ENCODE measurements at places on chromosomes 16 and 17. TPM values are rescaled to one million over a fixed set of nuclear protein-coding genes. Genes with fewer than 3 reads are reported as not detected.

DNA sequence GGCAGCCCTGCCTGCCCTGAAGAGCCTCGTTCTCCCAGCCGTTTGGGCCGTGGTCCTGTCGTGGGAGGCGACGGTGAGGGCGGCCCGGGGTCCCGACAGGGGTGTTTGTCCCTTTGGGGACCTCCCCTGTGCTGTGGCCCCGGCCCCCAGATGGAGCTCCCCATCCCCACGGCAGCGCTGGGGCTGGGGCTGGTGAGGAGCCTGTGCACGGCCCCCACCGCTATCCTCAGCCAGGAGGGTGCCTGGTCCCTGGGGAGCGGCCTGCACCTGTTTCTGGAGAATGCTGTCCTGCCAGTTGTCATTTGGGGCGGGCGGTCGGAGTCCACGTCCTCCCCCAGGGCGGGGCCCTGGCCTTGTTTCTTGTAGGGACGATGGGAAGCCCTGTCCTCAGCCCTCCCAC lies 6.6 kb downstream of the CAPN15 start:
- DNase-seq: peak; percentile 81

DNA sequence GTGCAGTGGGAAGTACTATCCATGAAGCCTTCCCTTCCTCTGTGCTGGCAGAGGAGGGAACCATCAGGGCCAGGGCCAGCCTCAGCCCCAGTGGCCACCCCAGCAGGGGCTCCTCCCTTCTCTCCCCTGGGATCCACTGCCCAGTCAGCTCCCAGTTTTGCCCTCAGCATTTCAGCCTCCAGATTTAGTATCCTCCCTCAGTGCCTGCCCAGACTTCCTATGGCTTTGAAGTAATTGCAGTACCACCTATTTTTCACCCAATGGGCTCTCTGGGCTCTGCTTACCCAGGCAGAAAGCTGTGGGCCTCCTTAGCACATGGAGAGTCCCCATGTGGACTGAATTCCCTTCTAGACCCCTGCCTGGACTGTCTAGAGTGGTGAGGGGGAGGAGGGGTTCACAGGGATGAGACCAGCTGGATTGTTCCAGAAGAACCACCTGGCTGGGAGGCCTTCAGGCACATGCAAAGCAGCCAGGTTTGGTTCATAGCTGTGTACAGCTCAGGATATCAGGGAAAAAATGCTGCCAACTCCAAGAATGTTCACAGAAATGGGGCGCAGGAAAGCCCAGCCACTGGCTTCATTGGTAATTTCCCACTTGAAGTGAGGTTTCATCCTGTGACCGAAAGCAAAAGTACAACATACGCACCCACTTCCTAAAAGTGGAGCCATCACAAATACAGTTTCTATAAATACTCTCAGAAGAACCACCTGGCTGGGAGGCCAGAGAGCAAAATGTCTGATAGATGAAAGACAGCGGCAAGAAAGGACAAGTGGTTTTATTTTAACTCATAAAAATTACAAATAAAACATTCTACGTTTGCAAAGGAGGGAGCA lies 15.2 kb upstream of the HERPUD1 start:
- DNase-seq: no peak

- no peak for DNase-seq
Measured at GRCh38 chr17:67639555-67639954, 78.2 kb upstream of the NOL11 start.

DNA sequence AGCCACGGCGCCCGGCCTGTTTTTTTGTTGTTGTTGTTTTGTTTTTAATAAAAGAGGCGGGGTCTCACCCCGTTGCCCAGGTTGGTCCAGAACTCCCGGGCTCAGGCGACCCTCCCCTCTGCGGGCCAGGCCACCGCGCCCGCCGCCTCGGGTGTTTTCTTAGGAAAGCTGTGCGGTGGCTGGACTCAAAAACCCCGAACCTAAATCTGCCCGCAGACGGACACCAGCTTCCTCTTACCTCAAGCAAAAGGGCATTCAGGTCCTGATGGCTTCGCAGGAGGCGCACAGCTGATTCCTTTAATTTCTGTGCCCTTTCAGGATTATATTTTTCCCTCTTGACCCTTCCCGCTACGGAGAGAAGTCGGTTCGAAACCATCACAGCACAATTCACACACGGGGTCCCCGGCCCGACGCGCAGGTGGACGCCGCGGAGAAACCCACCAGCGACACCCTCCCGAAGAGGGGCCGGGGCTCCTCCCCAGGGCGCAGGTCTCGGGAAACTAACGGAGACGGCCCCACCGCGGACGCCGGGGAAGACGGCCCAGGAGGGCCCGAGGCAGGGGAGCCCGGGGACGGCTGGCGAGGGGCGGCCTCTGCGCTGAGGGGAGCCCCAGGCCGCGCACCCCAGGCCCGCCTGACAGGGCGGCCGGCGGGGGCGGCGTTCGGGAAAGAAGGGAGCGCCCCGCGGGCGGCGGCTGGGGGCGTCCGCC lies 653 bp downstream of the FANCA start:
- peak; percentile 24 for DNase-seq

DNA sequence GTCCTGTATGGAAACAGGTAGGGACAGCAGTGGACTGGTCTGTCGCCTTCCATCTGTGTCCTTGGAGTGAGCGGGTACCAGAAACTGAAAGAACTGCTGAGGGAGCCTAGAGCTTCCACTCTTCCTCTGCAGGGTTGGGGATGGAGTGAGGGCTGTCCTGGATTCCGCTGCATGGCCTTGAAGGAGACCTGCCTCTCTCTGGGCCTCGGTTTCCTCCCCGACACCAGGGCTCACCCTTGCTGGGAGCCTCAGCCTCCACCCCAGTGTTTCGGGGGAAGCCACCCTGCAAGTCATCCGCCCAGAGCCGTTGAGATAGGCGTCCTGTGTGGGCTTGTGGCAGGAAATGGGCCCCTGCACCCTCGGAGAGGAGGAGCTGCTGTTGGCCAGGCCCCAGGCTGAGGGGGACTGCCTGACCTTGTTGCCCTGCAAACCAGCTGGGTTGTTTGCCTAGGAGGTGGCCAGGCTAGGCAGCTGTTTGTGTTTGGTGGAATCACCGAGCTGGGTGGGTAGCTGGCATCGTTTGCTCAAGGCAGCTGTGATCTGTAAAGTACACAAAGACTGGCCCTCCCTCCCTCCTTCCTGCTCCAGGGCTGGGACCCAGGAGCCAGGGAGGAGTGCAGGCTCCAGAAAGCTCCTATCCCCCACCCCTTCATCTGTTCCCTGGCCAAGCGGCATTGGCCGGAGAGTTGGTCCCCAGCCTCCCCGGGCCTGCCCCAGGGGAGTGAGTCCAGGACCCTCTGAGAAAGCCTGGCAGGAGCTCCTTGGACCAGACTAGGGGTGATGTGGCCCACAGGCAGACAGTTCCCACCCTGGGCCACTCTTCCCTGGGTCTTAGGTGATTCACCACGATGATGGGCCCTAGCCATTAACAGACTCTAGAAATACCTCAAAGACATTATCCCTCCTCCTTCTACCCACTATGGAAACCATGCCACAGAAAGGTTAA lies 1.3 kb downstream of the RAB37 start:
- no peak for DNase-seq

DNA sequence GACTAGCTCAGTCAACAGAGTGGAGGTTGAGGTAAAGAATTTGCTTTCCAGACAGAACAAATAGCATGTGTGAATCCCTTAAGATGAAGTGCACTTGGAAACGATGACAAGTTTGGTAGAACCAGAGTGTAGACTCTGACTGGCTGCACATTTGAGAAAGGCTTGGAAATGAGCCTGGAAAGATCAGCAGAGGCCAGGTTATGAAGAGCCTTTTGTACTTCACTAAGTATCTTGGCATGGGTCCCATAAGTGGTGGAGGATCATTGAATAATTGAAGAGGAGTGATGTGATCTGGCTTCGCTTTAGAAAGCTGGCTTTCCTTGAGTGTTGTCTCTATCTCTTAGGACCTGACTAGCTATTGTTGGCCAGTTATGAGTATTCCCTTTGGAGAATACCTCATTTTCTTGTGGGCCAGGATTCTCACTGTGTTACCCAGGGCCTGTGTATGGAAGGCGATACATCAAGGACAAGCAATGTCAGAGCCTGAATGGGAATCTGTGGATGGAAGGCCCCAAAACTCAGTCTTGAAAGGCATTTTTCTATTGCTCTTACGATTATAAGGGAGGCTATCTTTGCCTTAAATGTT lies 329.8 kb downstream of the UTP18 start:
- no peak for DNase-seq

DNA sequence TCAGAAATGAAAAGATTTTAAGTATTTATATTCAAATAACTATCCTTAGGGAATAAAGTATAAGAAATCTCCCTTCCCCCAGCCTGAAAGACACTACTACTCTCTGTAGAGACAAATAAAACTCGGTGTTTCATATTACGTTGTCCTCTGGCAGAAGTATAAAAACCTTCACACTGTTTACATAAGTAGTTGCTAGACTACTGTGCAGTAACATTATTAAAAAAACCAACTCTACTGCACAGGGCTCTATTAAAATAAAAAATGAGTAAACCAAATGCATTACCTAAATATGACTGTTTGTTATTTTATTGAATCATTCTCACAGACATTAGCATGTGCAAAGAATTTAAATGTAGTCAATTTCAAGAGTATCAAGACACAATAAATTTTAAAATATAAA lies 67.4 kb downstream of the MED13 start:
- no peak for DNase-seq

DNA sequence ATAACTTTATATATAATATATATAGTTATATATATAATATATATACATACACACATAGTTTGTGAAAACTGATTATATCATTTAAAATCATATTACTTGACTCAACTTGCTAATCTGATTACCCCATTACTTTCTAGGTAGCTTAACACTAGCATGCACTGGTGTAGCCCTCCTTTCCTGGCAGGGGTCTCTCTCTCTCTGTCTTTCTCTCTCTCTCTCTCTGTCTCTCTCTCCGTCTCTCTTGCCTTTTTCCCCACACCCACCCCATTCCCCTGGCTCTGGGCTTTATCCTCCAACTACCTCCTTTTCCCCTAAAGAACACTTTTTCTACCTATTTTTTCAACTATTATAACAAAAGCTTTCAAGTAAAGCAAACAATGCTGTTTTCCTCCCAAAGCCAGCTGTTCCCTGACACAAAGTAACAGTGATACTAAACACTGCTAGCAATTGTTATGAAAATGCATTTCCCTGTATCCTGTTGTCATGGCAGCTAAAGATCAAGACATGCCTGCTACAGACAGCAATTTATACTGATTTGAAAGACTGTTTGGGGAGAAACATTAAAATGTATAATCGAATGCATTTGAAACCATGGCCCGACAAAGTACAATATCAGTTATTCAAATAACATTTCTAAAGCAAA lies 89.4 kb downstream of the CHD9NB start:
- no peak for DNase-seq

DNA sequence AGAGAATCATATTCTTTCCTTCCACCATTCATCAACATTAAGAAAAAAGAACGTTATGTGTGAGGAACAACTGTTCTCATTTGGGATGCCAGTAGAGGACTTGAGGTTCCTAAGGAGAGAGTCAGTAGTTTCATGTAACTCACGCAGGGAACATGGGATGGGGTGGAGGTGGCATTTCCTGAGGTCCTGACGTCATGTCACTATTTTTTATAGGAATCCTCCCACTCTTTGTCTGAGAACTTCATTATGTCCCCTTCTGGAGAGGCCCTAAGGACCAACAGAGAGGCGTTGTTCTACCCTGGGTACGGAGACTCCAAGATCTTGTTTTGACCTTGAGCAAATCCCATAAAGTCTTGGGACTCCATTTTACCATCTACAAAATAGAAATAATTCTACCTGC lies 211.7 kb upstream of the SOX9 start:
- DNase-seq: no peak

- DNase-seq: peak; percentile 97
Measured at GRCh38 chr16:68244903-68245853, at the start of gene PLA2G15. PLA2G15 (plus strand) TSS chr16:68245373; CDS start chr16:68245427, 54 bp downstream.

DNA sequence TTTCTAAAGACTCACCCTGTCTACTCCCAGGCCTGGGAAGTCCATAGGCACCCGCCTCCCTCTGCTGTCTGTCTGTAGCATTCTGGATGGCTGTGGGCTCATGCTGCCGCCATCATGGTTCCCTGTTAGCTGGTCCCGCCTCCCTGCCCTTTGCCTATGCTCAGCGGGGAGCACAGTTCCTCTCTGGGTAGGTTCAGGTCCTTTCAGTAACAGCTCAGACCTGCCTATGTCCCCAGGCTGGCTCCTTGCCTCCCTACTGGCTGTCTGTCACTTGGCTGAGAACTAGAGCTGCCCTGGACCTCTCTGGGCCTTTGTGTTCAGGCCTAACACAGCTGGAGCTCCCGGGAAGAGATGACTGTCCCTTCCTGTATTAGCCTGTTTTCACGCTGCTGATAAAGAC lies 317.9 kb downstream of the SNX29 start:
- no peak for DNase-seq

DNA sequence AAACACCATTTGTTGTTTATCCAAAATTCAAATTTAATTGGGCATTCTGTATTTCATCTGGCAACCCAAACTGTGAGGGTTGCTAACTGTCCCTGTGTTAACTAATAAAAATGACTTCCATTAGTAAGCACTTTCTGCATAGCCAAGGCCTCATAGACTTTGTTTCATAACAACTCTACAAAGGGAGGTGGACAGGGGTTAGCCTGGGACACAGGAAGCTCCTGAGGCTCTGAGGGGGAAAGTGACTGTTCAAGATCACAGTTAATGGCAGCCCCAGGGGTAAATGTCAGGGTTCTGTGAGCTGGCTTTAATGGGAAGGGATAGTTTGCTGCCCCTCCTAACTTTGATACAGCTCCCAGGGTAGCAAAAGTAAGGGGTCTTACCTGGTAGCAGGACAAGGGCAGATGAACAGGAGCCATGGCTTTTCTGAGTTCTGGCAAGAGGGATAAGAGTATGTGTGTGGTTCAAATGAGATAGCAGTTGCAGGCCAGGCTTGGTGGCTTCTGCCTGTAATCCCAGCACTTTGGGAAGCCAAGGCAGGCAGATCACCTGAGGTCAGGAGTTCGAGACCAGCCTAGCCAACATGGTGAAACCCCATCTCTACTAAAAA lies 2.2 kb downstream of the HEATR9 start:
- DNase-seq: no peak

GRCh38 chr17:34926661-34927060 lies 34.6 kb downstream of the CCT6B start:
- no peak for DNase-seq

DNA sequence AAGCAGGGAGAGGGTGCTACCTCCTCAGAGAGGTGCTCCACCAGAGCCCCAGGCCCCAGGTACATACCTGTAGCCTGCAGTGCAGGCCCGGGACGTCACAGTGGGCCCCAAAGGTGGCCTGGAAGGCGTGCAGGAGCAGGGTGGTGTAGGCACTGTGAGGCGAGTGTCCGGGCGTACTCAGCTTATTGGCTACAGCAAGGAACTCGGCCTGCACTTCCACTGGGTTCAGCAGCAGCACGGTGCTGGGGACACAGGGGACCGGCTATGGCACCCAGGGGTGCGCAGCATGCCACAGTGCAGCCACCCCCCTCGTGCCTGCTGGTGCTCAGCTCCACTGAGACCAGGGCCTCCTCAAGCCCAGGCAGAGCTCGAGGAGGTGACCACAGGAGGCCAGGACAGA lies 23.2 kb upstream of the PIK3R6 start:
- DNase-seq: no peak

KRT36 gene
- total RNA-seq: not detected

MAPT gene
- total RNA-seq: 1.6 TPM

C16orf96 gene
- total RNA-seq: not detected

CNP gene
- 156 TPM for total RNA-seq

CDH1 gene
- total RNA-seq: 328 TPM

AANAT gene
- total RNA-seq: not detected
